Adrenal gland (tissue), 19 donors: ENCODE measurements at places on chromosomes 2 and 18. TPM values are rescaled to one million over a fixed set of nuclear protein-coding genes. Genes with fewer than 3 reads are reported as not detected.

DNA sequence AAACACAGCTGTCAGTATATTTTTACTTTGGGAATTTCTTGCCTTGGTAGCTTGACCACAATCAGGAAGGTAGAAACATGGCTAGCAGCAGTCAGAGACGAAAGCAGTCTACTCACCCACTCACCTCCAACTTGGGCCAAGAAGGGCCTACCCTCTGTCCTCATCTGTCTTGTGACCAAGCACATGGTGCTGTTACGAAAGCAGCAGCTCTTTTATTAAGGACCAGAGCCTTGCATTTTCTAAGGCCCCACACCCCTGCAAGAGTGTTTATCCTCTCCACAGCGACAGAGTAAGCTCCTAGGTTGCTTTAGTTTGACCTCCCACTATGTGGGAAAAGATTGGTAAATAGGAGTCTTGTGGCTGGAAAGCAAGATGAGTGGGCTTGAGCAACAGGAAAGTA, 31.3 kb upstream of the MSTN start:
- no peaks in the 10 kb centered on the region for H3K27me3 ChIP-seq
- peak; percentile 26 for DNase-seq
- H3K36me3 ChIP-seq: no peaks in the 10 kb centered on the region

DNA sequence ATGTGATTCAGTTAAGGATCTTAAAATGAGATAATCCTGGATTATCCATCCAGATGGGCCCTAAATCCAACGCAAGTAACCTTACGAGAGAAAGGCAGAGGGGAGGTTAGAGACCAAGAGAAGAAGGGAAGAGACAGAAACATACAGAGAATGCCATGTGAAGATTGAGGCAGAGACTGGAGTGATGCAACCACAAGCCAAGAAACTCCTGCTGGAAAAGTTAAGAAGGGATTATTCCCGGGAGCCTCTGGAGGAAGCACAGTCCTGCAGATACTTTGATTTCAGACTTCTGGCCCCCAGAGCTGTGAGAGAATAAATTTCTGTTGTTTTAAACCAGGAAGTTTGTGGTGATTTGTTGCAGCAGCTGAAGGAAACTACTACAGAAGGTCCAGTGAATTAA, 992.7 kb downstream of the BCL11A start:
- no peaks in the 10 kb centered on the region for H3K36me3 ChIP-seq
- H3K27ac ChIP-seq: no peak overlapping the region

The ADRA2B gene
- total RNA-seq: 12.9 TPM

DNA sequence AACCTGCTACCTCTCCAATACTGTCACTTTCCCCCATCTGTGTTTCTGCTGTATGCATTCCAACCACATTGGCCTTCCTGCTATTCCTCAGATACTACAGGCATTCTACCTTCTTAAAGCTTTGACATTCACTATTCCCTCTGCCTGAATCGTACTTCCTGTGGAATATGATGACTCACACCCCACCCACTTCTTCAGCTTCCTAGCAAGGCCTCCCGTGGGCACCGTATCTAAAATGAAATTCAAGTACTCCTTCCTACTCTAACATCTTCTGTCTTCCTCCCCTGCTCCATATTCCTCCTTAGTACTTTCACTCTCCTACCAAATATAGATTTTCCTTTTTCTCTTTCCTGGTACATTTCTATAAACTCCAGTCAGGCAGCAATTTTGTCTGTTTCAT, 710.4 kb downstream of the RNF144A start:
- H3K27me3 ChIP-seq: no peaks in the 10 kb centered on the region
- H3K27ac ChIP-seq: no peak overlapping the region
- no peaks in the 10 kb centered on the region for H3K4me1 ChIP-seq
- no peak for DNase-seq
- no peak overlapping the region for H3K4me3 ChIP-seq

DNA sequence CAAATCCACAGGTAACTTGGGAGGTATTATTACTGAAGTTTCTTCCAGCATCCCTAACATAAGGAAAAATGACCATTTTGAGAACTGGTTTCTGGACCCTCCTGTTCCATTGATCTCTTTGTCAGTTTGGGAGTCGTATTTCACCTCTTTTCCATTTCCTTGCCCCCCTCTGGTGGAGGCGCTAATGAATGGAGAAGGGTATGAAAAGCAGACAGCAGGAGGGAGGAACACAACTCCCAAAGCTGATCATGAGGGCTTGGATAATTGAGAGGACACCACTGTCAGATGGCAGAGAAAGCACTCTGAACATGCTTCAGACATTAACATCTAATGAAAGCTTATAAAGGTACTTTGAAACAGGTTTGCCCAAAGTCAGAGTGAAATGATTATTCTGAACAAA, 56.6 kb upstream of the TLK1 start:
- H3K4me1 ChIP-seq: no peaks in the 10 kb centered on the region
- no peak overlapping the region for H3K4me3 ChIP-seq
- no peaks in the 10 kb centered on the region for H3K27me3 ChIP-seq
- no peak for DNase-seq

The DCDC2C gene
- total RNA-seq: not detected

DNA sequence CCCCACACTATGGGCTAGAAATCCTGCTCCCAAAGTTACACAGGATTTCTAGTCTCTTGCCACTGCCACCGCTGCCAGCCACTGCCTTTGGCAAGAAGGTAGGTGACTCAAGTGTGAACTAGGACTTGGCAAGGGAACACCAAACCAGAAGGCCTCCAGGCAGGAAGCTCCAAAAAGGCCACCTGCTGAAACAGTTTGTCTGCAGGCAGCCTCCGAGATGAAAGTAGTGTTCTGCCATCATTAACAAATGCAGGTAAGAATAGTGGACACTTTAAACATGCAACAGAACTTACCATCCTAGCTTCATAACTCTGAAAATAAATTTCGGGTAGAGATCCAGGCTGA, 3.9 kb downstream of the ANKRD44 start:
- DNase-seq: peak; percentile 79
- no peak overlapping the region for H3K4me3 ChIP-seq
- H3K27me3 ChIP-seq: no peaks in the 10 kb centered on the region

DNA sequence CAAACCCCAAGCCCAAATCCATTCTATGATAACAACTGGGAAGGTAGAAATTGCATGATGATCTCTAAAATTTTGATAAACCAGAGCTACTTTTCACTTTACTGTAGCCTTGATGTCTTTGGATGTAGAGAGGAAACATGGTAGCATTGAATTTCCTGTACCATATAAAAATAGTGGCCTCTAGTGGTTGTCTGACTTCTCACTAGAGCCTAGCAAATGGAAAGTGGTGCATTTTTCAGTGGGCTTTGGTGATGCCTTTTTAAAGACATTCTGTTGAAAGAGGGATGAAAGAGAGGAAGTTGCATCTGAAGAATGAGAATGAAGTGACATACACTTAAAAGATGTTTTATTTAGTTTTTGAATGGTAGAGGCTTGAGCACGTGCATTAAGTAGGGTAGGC, 662.2 kb downstream of the XIRP2 start:
- H3K4me3 ChIP-seq: no peak overlapping the region
- H3K27me3 ChIP-seq: no peaks in the 10 kb centered on the region
- H3K27ac ChIP-seq: no peak overlapping the region
- no peak for DNase-seq
- H3K36me3 ChIP-seq: no peaks in the 10 kb centered on the region
- H3K4me1 ChIP-seq: no peaks in the 10 kb centered on the region

The KIF5C gene
- 17.3 TPM for total RNA-seq

- H3K4me1 ChIP-seq: peaks cover 80% of the 10 kb centered on the region
- H3K27ac ChIP-seq: no peak overlapping the region
- no peak overlapping the region for H3K4me3 ChIP-seq
- DNase-seq: no peak
Measured at GRCh38 chr2:69018678-69019095, 5.7 kb downstream of the ANTXR1 start.

GRCh38 chr18:6842081-6842480, 112.6 kb downstream of the ARHGAP28 start:
- H3K27ac ChIP-seq: no peak overlapping the region
- no peaks in the 10 kb centered on the region for H3K36me3 ChIP-seq
- no peak overlapping the region for H3K4me3 ChIP-seq
- no peak for DNase-seq
- H3K27me3 ChIP-seq: no peaks in the 10 kb centered on the region

DNA sequence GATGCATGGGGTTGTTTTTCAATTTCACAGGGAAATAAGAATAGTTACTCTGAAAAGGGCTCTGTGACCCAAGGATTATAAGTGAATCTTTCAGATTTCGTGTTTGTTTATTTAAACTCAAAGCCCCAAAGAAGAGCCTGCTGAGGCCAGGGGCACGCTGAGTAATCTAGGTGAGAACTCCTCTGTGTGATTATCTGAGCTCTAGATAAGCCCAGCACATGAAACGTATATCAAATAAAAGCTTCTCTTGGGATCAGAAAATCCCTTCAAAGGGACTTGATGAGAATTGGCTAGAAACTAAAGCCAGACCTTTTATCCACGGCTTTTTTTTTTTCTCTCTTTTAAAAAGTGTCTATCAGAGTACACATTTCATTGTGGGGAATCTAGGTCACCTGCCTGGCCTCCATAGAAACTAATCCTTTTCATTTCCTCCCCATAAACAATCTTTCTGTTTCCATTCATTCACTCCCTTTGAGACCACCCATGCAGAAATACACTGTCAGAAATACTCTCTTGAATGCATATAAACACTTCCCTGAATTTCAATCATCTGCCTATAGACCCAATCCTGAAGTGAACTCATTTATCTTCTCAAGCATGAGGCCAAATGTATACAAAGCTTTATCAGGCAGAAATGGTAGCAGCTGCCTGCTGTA, 137.4 kb downstream of the RIT2 start:
- H3K27me3 ChIP-seq: no peaks in the 10 kb centered on the region
- H3K36me3 ChIP-seq: no peaks in the 10 kb centered on the region
- H3K4me1 ChIP-seq: no peaks in the 10 kb centered on the region
- no peak overlapping the region for H3K27ac ChIP-seq
- no peak for DNase-seq
- H3K4me3 ChIP-seq: no peak overlapping the region

The HNMT gene
- total RNA-seq: 21.5 TPM

- H3K36me3 ChIP-seq: no peaks in the 10 kb centered on the region
- H3K4me3 ChIP-seq: peak overlapping the region; percentile 94
- no peaks in the 10 kb centered on the region for H3K27me3 ChIP-seq
- peak overlapping the region; percentile 99 for H3K27ac ChIP-seq
- H3K4me1 ChIP-seq: peaks cover 36% of the 10 kb centered on the region
Measured at GRCh38 chr2:151289972-151290866, 751 bp upstream of the NMI start.

- H3K27me3 ChIP-seq: no peaks in the 10 kb centered on the region
- H3K4me3 ChIP-seq: no peak overlapping the region
- H3K27ac ChIP-seq: no peak overlapping the region
- H3K4me1 ChIP-seq: no peaks in the 10 kb centered on the region
- DNase-seq: no peak
Measured at GRCh38 chr18:31373641-31374040, 2.9 kb upstream of the DSG4 start.

- H3K27ac ChIP-seq: no peak overlapping the region
- H3K27me3 ChIP-seq: no peaks in the 10 kb centered on the region
- H3K4me3 ChIP-seq: no peak overlapping the region
- H3K4me1 ChIP-seq: no peaks in the 10 kb centered on the region
- H3K36me3 ChIP-seq: peaks cover 4% of the 10 kb centered on the region
Measured at GRCh38 chr2:219559156-219559915, 12.0 kb downstream of the OBSL1 start.

DNA sequence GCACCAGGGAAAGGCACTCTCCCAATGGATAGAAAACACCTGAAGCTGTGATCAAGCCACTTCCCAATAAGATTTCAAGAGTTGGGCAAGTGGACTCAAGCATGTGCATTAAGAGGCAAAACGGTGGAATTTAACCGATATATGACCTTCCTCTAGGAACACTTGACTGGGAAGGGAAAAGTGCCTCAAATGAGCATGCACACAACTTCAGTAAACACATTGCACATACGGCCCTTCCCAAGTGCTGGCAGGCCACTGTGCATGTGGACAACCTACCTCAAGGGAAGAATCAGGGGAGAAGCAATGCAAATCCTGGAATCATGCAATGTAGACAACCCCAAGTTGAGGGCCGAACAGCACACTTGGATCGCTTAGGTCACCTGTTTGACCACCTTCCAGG, 23.9 kb upstream of the SH3RF3 start:
- H3K27ac ChIP-seq: no peak overlapping the region
- peaks cover 5% of the 10 kb centered on the region for H3K27me3 ChIP-seq
- DNase-seq: no peak
- no peak overlapping the region for H3K4me3 ChIP-seq
- no peaks in the 10 kb centered on the region for H3K36me3 ChIP-seq

DNA sequence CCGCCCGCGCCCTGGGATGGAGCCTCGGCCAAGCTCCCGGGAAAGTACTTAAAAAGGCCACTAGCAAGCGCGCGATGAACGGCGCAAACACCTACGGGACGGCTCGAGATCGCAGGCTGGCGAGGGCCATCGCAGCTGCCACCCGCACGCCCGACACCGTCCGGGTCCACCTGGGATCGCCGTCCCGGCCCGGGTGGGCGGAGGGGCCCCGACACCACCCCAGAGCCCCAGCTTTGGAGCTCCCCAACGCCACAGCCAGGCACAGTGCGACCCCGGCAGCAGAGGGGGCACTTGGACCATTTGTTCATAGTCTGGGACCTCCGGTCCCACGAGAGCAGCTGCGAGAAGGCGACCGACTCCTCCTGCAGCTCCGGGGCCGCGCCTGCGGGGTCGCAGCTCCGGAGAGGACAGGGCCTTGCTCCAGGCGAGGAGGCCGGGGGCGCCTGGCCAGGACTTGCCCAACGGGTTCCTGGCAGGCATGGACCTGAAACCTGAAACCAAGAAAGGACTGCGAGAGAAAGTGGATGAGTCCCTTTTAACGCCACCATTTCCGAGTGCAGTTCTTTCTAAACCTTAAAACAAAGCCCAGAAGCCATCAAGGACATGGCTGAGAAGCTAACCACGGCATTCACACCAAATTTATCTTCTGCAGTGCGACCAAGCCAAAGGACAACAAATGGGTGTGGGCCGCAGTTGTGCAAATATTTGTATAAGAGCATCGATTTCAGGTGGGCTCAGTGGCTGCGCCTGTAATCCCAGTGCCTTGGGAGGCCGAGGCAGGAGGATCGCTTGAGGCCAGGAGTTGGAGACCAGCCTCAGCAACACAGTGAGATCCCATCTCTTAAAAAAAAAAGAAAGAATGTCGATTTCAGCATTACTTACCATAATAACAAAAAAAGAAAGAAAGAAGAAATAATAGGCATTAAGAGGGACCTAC, 54.0 kb upstream of the IMP4 start:
- no peak overlapping the region for H3K27ac ChIP-seq
- H3K27me3 ChIP-seq: no peaks in the 10 kb centered on the region
- no peaks in the 10 kb centered on the region for H3K4me1 ChIP-seq
- H3K4me3 ChIP-seq: no peak overlapping the region
